GM23338 (cell line): ENCODE measurements at places on chromosomes 7 and 10. TPM values are rescaled to one million over a fixed set of nuclear protein-coding genes. Genes with fewer than 3 reads are reported as not detected.
A peak's percentile ranks its signal among the peaks of the same experiment; 100 is the strongest.

DNA sequence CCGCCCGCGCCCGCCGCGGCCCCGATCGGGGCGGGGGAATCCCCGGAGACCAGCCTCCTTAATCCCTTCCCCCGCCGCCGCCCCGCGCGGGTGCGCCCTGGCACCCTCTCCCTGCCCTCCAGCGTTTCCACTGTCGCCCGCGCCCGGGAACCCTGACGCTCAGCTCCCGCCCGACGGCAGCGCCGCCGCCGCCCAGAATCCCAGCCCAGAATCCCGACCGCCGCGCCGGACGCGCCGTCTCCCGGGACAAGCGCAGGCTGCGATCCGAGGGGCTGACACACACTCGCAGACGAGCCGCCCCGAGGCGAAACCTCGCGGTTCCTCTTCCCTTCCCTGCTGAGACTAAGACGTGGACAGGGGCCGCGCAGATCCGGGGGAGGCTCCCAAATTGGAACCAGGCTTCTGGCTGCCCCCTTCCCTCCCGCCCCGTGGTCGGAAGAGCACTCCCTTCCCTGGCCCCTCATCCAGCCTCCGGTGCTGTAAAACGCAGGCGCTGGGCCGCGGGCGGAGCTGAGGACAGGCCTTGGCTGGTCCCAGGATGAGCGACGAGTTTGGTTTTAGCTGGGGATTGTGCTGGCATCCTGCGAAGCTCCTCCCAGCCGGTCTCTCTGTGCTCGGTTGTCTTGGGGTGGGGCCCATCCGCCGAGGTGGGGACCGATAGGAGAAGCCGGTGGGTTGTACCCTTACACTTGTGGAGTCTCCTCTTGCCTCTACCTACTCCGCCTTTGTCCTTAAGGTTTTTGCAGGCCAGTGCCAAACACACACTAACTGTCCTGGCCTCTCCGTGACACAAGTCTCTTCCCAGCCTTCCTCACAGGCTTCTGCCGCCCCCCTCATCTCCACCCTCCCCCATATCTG is 1.1 kb downstream of the MARVELD1 start:
- peak; percentile 90 for DNase-seq

DNA sequence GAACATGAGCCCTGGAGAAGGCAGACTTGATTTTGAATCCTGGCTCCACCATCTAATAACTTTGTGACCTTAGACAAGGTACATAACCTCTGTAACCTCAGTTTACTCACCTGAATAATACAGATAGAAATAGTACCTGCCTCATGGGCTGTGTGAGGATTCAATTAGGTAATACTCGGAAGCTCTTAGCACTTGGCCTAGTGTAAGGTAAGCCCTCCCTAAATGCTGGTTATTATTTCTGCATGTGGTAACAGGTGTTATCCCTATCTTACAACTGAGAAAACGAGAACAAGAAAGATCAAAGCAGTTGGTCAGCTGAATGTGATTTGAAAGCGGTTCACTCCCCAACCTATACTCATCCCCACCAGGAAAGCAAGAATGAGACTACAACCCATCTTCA is 28.7 kb upstream of the ACSL5 start:
- no peak for DNase-seq

DNA sequence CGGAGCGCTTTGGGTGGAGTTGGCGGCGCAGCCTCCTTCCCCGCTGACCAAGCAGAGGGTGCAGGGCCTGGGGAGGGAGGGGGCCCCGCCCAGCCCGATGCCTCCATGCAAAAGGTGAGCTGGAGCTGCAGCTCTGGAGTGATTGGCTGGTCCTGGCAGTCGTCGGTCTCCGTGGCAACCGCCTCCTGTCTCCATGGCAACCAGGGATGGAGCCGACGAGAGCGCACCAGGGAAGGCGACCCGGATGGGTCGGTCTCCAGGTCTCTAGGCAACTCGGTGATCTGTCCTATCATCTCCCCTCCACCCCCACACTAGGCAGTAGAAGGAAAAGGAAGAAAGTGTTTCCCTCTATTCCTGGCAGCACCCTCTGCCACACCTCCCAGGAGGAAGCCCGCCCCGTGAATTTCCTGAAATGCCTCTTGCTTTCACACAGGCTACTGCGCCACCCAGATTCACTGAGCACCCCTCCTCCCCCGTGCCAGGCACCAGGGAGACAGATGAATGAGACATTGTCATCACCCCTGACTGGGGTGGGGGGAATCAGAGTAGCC is 647 bp upstream of the NACAD start:
- peak; percentile 96 for DNase-seq

GRCh38 chr10:33478675-33479125 is 144.2 kb upstream of the NRP1 start:
- DNase-seq: no peak

LRIT1 gene
- 0.07 TPM in 1 of 2 replicates, not detected in the other for total RNA-seq

UNCX gene
- total RNA-seq: not detected in 2 replicates
